Muscle of leg (tissue), 16 donors: ENCODE measurements at places on chromosomes 1 and 21. TPM values are rescaled to one million over a fixed set of nuclear protein-coding genes. Genes with fewer than 3 reads are reported as not detected.
A peak's percentile ranks its signal among the peaks of the same experiment; 100 is the strongest.

GRCh38 chr1:150560576-150561253 is 11.5 kb downstream of the ADAMTSL4 start:
- peaks cover 70% of the 10 kb centered on the region for H3K4me1 ChIP-seq
- H3K27me3 ChIP-seq: no peaks in the 10 kb centered on the region
- peak; percentile 33 for DNase-seq

- H3K4me1 ChIP-seq: no peaks in the 10 kb centered on the region
- no peak for DNase-seq
- no peak overlapping the region for H3K4me3 ChIP-seq
- H3K36me3 ChIP-seq: no peaks in the 10 kb centered on the region
- H3K27me3 ChIP-seq: peaks cover 4% of the 10 kb centered on the region
Measured at GRCh38 chr1:153362187-153362775, 4.6 kb downstream of the S100A9 start.

The CTSS gene
- 13.3 TPM for total RNA-seq

DNA sequence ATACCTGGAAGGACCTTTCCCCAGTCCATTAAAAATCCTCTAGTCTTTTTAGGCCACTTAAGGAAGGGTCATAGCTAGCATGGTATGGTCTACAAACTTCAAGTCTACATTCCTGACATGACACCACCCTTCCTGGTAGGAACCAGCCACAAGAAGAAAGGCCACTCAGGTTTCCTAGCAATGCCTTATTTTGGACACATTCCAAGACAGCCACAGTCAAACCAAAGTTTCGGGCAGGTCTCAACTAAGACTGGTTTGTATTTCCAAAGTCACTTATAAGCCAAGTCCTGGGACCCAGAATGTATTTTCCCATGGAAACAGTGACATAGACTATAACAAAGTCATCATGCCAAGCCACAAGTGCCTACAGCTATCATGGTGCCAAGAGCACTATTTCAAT is 50.6 kb upstream of the SLC44A3 start:
- DNase-seq: no peak
- no peak overlapping the region for H3K4me3 ChIP-seq
- no peaks in the 10 kb centered on the region for H3K4me1 ChIP-seq
- H3K27ac ChIP-seq: no peak overlapping the region

DNA sequence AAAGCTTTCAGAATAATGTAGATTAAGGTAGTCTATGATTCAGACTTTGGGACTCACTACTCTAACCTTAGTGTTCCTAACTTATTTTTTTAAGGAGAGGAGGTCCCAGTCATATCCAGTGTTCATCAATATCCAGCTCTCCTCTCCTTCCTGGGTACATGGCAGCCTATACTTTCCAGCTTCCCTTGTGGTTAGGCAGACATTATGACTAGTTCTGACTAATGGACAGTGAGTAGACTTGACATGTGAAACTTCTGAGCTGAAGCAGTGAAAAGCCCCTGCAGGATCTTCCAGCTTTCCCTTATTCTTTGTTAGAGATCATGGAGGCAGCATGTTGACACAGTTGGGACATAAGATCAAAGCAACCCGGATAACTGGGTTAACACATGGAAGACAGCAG is 144.2 kb downstream of the PTPRU start:
- no peaks in the 10 kb centered on the region for H3K36me3 ChIP-seq
- H3K27me3 ChIP-seq: peaks cover 12% of the 10 kb centered on the region
- no peak for DNase-seq
- no peak overlapping the region for H3K27ac ChIP-seq
- H3K4me3 ChIP-seq: no peak overlapping the region

The PLA2G2C gene
- not detected for total RNA-seq

The CD1B gene
- 0.09 TPM for total RNA-seq

The LCE6A gene
- total RNA-seq: not detected

GRCh38 chr1:110580244-110580643 is 25.9 kb downstream of the KCNA2 start:
- H3K27ac ChIP-seq: no peak overlapping the region
- no peaks in the 10 kb centered on the region for H3K36me3 ChIP-seq
- H3K4me3 ChIP-seq: no peak overlapping the region
- DNase-seq: no peak

GRCh38 chr1:230077011-230077410 is 10.0 kb downstream of the GALNT2 start:
- peaks cover 4% of the 10 kb centered on the region for H3K36me3 ChIP-seq
- DNase-seq: no peak
- peaks cover 27% of the 10 kb centered on the region for H3K4me1 ChIP-seq

DNA sequence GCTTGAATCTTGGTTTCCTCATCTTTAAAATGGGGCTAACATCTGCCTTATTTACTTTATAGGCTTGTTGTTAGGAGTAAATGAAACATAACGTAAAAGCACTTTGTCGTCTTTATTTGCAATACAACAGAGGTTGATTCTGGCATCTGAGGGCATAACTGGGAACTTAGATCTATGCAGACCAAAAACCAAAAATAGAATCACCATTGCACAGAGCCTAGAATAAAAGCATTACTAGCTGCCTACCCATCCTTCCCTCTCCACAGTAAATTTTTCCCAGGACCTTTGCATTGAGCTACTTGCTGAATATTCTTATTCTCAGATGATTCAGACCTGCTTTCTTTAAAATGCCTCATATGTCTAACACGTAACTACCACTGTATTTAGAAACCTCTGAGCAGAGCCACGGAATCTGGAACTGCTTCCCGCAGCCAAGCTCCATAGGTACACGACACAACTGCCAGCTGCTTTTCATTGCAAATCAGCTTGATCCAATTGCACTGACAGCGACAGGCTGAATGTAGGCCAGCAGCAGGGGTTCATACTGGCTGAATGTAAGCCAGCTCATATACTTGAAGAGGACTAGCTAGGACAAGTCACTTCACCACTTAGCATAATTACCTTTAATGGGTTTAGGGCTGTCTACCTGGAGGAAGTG is 33.2 kb upstream of the SERBP1 start:
- H3K27me3 ChIP-seq: no peaks in the 10 kb centered on the region
- DNase-seq: peak; percentile 65
- H3K4me1 ChIP-seq: peaks cover 47% of the 10 kb centered on the region
- H3K27ac ChIP-seq: peak overlapping the region; percentile 77
- no peak overlapping the region for H3K4me3 ChIP-seq

The F13B gene
- total RNA-seq: not detected

GRCh38 chr1:204714861-204715511 is 29.4 kb upstream of the LRRN2 start:
- peak; percentile 22 for DNase-seq
- H3K27ac ChIP-seq: no peak overlapping the region
- H3K4me3 ChIP-seq: no peak overlapping the region
- H3K27me3 ChIP-seq: peaks cover 22% of the 10 kb centered on the region
- peaks cover 36% of the 10 kb centered on the region for H3K4me1 ChIP-seq

GRCh38 chr1:110067893-110068645 is 2.4 kb downstream of the ALX3 start:
- H3K36me3 ChIP-seq: peaks cover 2% of the 10 kb centered on the region
- DNase-seq: no peak
- H3K4me1 ChIP-seq: peaks cover 24% of the 10 kb centered on the region
- no peak overlapping the region for H3K27ac ChIP-seq
- H3K27me3 ChIP-seq: peaks cover 80% of the 10 kb centered on the region

DNA sequence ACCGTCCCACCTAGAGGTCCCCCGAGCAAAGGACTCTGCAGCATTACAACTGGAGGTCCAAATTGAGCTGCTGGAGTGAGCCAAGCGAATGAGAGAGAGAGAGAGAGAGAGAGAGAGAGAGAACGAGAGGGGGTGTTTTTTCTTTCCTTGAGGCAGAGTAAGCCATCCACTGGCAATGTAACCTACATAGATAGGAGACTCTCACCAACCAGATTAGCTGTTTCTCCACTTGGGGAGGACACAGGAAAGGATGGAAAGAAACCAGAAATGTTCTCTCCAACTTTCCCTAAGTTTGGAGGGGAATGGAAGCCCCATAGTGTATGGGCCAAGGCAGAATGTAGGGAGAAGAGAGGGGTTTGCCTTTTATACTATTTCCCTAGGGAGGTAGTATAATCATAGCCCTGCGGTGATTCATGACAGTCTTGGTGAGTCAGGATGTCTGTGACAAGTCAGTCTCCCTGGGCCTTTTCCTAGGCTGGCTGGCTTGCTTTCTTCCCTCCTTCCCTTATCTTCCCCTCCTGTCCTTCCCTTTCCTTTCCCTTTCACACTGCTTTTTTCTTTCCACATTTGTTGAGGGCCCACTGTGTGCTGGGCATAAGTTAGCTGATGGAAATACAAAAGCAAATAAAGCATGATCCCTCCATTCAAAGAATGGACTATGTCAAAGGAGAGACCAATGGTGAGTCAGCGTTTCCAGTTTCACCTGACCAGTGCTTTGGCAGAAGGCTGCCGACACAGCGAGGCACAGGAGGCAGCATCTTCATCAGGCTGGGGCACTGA is 7.1 kb downstream of the FNDC7 start:
- peaks cover 9% of the 10 kb centered on the region for H3K4me1 ChIP-seq
- DNase-seq: no peak
- H3K27me3 ChIP-seq: no peaks in the 10 kb centered on the region
- no peak overlapping the region for H3K27ac ChIP-seq
- no peak overlapping the region for H3K4me3 ChIP-seq
- no peaks in the 10 kb centered on the region for H3K36me3 ChIP-seq

- H3K4me3 ChIP-seq: peak overlapping the region; percentile 46
- H3K4me1 ChIP-seq: peaks cover 31% of the 10 kb centered on the region
- H3K27ac ChIP-seq: peak overlapping the region; percentile 60
- peaks cover 8% of the 10 kb centered on the region for H3K36me3 ChIP-seq
- H3K27me3 ChIP-seq: no peaks in the 10 kb centered on the region
Measured at GRCh38 chr1:44786138-44786840, 1.7 kb downstream of the BEST4 start.

The POU3F1 gene
- 0.84 TPM for total RNA-seq

The RHCE gene
- 0.44 TPM for total RNA-seq

The PRRX1 gene
- 222 TPM for total RNA-seq

GRCh38 chr1:40951943-40952743 is 27.4 kb upstream of the CTPS1 start:
- peaks cover 12% of the 10 kb centered on the region for H3K4me1 ChIP-seq
- DNase-seq: peak; percentile 38
- no peak overlapping the region for H3K27ac ChIP-seq
- no peak overlapping the region for H3K4me3 ChIP-seq
- no peaks in the 10 kb centered on the region for H3K36me3 ChIP-seq

- H3K4me3 ChIP-seq: no peak overlapping the region
- no peaks in the 10 kb centered on the region for H3K27me3 ChIP-seq
- no peaks in the 10 kb centered on the region for H3K4me1 ChIP-seq
- no peak for DNase-seq
Measured at GRCh38 chr21:15875286-15875685, 145.5 kb downstream of the USP25 start.

GRCh38 chr1:99599678-99600175 is 46.2 kb upstream of the PALMD start:
- H3K27me3 ChIP-seq: no peaks in the 10 kb centered on the region
- no peak overlapping the region for H3K27ac ChIP-seq
- H3K4me1 ChIP-seq: no peaks in the 10 kb centered on the region
- DNase-seq: no peak

DNA sequence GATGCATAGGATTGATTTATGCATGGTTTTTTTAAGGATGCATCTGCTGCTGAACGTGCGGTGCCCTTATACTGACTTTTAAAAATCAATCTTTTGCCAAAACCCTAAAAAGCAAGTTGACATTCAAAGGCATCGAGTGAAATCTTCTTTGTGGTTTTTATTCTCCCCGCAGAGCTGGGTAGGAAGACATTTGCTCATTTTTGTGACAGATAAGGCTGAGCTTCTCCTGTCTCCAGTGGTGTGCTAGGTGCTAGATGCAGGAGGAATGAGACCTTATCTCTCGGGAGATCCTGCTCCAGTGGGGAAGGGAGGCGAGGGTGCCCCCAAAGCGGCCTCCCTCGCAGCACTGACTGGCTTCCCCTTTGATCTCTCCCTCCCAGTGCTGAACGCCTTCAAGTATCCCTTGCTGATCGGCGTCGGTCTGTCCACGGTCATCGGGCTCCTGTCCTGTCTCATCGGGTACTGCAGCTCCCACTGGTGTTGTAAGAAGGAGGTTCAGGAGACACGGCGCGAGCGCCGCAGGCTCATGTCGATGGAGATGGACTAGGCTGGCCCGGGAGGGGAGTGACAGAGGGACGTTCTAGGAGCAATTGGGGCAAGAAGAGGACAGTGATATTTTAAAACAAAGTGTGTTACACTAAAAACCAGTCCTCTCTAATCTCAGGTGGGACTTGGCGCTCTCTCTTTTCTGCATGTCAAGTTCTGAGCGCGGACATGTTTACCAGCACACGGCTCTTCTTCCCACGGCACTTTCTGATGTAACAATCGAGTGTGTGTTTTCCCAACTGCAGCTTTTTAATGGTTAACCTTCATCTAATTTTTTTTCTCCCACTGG is 14.9 kb upstream of the CD101 start:
- H3K4me1 ChIP-seq: peaks cover 60% of the 10 kb centered on the region
- DNase-seq: no peak
- no peak overlapping the region for H3K27ac ChIP-seq
- no peaks in the 10 kb centered on the region for H3K27me3 ChIP-seq

DNA sequence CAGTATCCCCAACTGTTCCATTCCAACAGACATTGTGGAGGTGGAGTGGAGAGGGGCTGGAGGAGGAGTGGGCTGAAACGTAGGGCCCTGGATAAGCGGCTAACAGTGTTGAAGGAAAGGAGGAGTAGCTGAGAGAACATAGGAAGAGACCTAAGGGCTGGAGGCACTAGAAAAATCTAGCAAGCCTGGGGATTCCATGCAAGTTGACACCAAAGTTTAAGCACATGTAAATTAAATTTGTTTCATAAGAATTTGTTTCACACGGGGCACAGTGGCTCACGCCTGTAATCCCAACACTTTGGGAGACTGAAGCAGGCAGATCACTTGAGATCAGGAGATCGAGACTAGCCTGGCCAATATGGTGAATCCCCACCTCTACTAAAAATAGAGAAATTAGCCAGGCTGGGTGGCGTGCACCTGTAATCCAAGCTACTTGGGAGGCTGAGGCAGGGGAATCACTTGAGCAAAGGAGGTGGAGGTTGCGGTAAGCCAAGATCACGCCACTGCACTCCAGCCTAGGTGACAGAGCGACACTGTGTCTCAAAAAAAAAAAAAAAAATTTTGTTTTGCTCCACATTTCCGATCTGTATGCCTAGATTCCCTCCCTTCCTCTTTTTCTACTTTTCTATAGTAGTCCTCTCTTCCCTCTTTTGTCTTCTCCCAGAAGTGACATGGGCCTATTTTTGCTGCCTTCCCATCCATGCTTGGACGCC is 530 bp upstream of the CD244 start:
- H3K27ac ChIP-seq: no peak overlapping the region
- H3K4me3 ChIP-seq: no peak overlapping the region
- H3K4me1 ChIP-seq: no peaks in the 10 kb centered on the region
- H3K27me3 ChIP-seq: no peaks in the 10 kb centered on the region

The FCRLB gene
- 0.40 TPM for total RNA-seq

DNA sequence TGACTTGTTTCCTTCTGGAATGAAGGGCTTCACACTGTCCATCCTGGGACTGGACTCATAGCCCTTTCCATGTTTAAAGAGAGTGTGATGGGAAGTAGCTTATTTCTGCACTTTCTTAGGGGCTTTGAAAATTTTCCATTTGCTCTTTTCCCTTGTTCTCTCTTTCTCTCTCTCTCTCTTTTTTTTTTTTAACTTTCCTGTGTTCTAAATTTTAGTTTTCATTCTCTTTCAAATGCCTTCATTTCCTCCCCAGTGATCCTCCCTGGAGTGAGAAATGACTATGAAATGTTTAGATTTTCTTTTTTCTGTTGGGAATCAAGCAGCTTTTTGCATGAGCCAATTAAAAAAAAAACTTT is 2.1 kb downstream of the AK4 start:
- no peak overlapping the region for H3K4me3 ChIP-seq
- H3K36me3 ChIP-seq: no peaks in the 10 kb centered on the region
- no peak overlapping the region for H3K27ac ChIP-seq
- DNase-seq: no peak
- H3K4me1 ChIP-seq: peaks cover 8% of the 10 kb centered on the region
